ENCODE measurements at places on chromosomes 2 and 18.

DNA sequence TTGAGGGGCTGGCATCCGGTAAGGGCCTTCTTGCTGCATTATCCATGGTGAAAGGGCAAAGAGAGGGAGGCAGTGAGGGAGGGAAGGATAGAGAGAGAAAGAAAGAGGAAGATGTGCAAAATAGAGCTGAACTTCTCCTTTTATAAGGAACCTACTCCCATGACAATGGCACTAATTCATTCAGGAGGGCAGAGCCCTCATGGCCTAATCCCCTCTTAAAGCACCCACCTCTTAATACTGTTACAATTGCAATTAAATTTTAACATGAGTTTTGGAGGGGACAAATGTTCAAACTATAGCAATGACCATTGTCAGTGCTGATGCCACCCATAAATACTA lies 60.2 kb downstream of the CXCR4 start:
- no peak for DNase-seq

GRCh38 chr2:12083081-12083581 lies 336.7 kb downstream of the LPIN1 start:
- no peak for DNase-seq

GRCh38 chr2:73999881-74000597 lies 15.3 kb downstream of the TET3 start:
- no peak for DNase-seq

DNA sequence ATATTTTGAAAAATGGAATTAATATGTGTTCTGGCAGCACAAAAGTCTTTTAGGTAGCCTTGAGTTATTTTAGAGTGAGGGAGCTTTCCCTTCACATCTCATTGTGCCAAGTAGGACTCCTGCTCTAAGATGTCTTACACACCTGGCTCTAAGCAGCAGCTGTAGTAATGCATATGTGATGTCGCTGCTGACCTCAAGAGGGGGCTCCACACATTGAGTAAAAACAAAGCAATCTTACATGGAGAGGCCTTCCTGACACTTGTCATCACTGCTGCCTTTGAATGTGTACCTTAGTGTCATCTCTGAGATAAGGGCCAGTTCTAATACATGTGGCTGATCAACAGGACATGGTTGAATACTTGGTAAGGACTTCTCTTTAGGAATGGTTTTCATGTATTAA lies 75.8 kb downstream of the ACTR3 start:
- DNase-seq = no peak

DNA sequence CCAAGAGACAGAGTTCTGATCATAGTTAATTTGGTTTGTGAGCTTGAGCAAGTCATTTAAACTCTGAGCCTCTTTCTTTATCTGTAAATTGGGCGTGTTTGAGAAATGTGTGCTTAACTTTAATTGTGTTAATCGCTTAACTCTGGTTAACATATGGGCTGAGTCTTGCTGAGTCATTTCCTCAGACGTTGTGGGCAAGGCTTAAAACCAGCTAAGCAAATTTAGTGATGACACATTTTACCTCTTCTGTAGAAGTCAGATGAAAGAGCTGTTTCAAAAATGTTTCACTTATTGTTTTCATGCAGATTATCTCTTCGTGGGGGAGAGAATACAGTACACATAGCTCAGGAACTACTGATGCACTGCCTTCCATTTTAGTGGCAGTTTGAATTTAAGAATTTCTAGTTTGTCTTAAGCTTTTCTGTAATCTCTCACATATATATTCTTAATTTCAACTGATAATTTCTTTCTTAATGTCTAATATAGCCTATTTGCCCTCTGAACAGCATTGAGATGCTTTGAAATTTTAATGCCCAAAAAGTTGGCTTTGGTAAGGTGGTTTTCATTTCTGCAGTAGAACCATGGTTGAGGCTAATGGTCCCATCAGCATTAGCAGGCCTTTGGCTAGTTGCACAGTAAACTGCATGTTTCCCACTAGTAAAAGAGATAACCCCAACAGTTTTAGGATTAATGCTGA lies 34.9 kb downstream of the RAB10 start:
- DNase-seq = peak; percentile 53

DNA sequence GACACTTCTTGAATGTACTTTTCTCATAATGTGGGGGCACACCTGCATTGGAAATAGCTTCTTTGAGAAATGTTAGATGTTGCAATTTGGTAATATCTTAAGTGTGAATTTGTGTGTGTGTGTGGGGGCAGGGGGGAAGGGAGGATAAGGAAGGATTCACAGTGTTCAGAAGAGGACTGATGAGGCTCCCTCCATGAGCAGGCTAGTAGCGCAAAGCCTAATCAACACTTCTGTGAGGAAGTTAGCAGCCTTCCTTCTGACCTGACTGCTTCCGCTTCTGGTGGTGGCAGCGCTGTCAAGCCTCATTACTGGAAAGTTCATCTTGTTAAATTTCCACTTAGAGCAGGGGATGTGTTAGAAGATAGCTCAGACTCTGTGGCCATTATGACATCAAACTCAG lies 295.4 kb upstream of the SPRED2 start:
- no peak for DNase-seq

GRCh38 chr18:12656605-12656937 lies 1.3 kb downstream of the SPIRE1 start:
- no peak for DNase-seq

DNA sequence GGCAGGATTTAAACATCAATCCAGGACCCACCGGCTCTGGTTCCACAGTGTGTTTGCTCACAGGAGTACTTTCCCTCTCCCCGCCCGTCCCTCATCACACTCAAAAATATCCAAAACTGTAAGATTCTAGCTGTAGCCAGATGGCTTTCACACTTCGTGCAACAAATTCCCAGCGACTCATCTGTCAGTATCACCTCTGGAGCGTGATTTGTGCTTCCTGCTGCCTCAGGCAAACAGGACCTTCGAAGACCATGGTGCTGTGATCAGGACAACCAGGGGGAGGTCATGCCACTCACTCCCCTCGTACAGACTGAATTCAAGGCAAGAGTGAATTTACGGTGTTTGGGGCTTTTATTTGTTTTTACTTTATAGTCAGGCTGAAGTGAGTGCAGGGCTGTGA lies 154.5 kb upstream of the PID1 start:
- DNase-seq = no peak

- DNase-seq = no peak
Measured at GRCh38 chr2:204505488-204505887, 39.8 kb upstream of the PARD3B start.

DNA sequence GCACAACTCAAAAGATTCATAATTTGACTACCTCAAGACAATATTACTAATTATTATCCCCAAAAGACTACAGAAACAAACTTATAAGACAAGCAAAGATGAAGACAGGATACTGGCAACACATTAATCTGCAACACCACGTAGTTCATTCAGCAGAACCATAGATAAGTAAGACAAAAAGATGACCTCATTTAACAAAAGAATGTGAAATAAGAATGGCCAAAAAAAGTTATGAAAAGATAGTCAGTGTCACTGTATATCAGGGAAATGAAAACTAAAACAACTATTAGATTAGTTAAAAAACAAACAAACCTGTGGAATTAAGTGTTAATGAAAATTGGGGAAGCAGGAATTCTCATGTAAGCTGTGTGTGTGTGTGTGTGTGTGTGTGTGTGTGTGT lies 19.4 kb downstream of the PSMD14 start:
- DNase-seq = no peak

DNA sequence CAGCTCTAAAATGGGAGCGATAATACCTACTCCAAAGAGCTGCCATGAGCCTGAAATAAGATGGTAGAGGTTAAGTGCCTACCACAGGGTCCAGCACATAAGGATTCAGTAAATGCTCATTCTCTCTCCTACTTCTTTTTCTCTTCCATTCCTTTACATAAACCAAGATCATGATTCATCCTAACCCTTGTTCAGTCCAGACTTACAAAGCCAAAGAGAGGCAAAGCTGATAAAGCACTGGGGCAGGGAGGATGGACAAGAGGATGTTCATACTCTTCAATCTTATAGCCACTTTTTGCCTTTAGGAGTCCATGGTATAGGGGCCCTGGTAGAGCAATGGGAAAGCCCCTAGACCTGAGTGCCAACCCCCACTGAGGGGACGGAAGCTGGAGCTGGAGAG lies 75.6 kb upstream of the PKDCC start:
- no peak for DNase-seq

- no peak for DNase-seq
Measured at GRCh38 chr2:34332813-34333212, 733.7 kb upstream of the FAM98A start.

- no peak for DNase-seq
Measured at GRCh38 chr2:174882416-174882815, 118.1 kb upstream of the CHRNA1 start.

GRCh38 chr2:1162768-1163584 lies 212.3 kb downstream of the SNTG2 start:
- DNase-seq = no peak

- DNase-seq = no peak
Measured at GRCh38 chr2:50649626-50650402, 382.1 kb downstream of the NRXN1 start.

GRCh38 chr2:127719301-127720218 lies 18.3 kb downstream of the SFT2D3 start:
- DNase-seq = no peak

DNA sequence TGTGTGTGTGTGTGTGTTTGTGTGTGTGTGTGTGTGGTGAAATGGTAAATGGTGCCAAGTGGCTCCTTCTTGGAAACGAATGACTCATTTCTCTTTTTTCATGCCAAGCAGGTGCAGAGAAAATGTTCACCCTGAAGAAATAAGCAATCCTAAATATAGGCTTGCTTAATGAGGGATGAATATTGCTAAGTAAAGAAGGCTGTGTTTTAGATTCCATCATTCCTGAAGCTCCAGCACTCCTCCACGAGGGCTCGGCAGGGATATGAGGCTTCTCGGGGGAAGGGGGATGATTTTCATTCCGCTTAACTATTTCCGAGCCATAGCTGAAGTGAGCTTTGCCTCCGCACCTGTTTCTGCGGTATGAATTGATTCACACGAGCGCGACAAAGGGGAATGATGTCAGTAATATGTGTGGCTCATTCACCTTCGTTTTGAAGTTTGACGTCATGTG lies 72.9 kb downstream of the TSN start:
- no peak for DNase-seq

GRCh38 chr2:142223309-142223708 lies 92.5 kb upstream of the LRP1B start:
- no peak for DNase-seq

DNA sequence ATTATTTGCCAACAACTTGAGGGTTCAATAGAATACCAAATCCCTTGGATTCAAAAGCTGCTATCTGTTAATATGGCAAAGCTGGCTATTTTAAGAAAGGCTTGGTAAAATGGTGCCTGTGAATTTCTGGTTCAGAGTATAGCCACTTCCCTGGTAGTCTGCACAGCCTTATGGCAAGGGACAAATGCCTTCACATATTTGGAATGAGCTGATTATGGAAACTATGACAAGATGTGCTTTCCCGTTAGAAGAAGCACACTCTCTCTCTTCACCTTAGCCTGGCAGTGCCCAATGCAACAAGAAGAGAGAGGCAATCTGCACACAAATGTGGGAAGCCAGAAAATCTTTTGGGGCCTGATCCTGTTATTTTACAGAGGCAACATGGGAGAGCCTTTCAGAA lies 47.5 kb upstream of the MAP3K20 start:
- DNase-seq = no peak

DNA sequence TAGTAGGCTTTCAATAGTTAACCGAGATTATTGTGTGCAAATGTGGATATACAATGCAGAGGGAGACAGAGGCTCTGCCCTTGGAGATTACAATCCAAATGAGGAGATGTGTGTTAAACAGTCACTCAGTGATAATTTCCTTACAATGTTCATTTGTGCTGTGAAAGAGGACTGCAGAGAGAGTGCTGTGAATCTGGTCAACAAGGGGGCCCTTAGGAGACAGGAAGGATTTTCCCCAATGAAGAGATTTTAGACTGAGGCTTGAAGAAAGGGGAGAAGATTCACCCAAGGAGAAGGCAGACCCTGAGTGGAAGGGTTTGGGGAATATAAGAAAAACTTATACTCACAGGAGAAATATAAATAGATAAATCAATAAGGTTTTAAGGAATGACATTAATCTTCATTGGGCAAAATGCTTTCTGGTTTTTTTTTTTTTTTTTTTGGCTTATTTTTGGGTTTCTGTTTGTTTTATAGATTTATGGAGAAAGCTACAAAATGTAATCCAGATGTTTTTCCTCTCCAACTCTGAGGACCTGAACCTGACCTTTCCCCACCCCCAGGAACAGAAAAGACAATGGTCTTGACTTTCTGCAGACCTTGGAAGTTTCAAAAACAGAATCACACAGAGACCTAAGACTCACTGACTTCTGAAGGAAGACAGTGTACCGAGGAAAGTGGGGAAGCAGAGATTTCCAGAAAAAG lies 151.3 kb upstream of the SERPINE2 start:
- no peak for DNase-seq

GRCh38 chr2:228268301-228268700 lies 86.8 kb upstream of the SPHKAP start:
- no peak for DNase-seq

GRCh38 chr2:66649006-66649405 lies 214.1 kb downstream of the MEIS1 start:
- DNase-seq = no peak

DNA sequence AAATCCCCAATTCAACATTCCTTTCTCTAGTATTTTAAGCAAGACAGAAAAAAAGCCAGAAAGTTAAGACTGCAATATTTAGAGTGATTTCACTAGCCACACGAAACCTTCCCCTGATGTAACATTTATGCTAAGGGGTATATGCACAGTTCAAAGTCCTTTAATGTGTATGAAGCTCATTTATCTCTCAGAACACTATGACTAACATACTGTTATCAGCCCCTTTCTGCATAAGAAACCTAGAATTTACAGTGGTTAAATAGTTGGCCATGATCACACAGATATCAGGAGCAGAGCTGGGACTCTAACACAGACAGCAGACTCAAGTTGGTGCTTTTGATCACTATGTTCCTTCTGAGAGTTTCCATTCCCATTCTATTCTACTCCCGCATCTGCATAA lies 185.5 kb downstream of the CDH2 start:
- DNase-seq = no peak

DNA sequence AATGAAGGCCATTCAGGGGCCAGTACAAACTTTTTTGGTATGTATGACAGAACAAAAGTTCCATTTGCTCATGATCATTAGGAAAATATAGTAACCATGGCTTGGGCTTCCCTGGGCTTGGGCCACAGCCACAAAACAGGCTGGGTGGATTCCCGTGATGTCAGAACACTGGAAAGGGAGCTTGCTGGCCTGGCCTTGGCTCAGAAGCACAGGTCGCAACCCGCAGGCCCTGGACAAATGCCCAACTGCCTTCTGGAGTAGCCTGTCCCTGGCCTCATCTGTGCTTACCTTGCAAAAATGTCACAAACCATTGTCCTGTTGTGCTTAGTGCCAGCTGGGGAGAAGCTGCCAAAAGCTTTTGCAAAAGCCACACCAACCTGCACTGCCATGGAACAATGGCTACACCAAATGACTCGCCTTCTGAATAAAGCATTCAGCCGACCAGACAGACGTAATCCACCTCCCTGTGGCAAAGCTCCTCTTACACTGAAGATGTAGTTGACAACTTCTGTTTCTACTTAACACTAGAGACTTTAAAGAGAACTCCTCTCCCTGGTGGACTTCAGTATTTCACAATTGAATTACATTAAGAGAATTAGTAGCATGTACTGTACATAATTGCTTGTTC lies 125.5 kb downstream of the ANKRD44 start:
- DNase-seq = no peak

- no peak for DNase-seq
Measured at GRCh38 chr2:17272170-17272569, 246.1 kb downstream of the RAD51AP2 start.
